CD8-positive, alpha-beta T cell (primary cell): ENCODE measurements at places on chromosomes 2 and 18.

GRCh38 chr2:46970334-46971288 lies 55.0 kb upstream of the MCFD2 start:
- DNase-seq: no peak

- no peak for DNase-seq
Measured at GRCh38 chr2:72864500-72864899, 22.7 kb upstream of the SPR start.

GRCh38 chr2:224885836-224886547 lies 156.3 kb downstream of the DOCK10 start:
- peak; percentile 18 for DNase-seq

DNA sequence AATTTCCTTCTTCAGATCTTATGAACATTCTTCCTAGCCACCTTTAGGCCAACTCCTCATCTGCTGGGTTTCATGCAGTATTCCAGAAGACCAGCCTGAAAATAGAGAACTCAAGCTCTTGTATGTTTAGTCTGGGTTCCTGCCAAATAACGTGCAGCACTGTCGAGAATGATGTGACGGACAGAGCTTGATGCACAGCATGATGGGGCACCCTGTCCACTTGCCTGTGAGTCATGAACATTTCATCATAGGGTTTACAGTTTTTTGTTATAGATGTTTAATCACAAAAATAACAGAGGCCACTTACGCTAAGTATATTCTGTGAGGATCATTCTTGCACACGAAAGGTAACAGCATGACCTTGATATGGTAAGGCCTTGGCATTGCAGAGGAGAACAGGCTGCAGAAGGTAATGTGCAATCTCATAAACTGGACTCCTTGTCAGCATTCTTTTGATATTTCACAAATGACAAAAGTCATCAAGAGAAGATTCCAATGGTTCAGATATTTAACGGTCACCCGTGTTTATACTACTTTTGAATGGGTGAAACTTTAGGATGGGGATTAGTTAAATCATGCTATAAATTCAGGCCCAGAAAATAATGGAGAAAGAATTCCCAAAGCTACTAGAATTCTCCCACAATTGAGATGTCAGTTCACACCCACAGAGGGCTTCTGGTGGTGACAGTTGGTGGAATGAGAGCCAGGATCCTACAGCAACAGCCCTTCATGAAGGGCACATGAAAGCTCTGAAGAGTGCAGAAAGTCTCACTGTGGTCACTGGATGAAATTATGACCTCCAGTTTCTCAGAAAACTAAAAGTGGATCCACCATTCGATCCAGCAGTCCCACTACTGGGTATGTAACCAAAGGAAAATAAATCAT lies 396.1 kb upstream of the RAB12 start:
- DNase-seq: no peak

- DNase-seq: no peak
Measured at GRCh38 chr2:83067947-83068346, 1391.1 kb downstream of the SUCLG1 start.

- DNase-seq: no peak
Measured at GRCh38 chr18:49708662-49709346, 104.5 kb downstream of the ACAA2 start.

DNA sequence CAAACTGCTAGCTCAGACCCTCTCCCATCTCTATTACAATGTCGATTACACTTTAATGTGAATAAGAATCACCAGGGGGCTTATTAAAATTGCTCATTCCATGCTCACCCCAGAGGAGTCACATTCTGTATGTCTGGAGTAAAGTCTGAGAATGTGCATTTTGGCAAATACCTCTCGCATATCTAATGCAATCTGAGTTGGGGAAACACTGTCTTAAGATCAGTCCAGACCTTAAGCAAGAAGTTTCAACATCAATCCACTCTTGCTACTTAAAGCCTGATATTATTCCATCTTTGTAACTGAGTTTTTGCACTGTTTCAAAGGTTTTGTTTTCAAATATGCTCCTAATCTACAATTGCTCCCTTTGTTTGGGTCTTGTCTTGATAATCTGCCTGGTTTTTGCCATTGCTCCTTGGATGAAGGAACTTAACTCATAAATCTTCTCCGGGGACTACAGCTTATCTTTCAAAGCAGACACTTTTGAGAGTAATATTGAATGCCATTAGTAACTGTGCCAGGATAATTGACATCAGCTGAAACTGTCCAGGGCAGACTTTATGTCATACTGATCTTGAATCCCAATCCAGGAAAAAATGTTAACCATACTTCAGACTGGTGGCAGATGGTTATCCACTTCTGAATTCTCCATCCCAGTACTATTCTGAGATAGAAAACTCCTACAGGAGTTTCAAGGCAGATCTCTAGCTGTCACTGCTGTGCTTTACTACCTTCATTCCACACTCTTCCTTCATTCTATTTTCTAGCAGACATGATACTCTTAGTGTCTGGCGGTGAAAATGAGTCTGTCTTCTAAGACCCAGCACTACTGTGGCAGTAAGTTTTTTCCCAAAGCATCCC lies 200.9 kb downstream of the ERBB4 start:
- no peak for DNase-seq

- no peak for DNase-seq
Measured at GRCh38 chr18:50127516-50128210, 67.3 kb downstream of the MYO5B start.

DNA sequence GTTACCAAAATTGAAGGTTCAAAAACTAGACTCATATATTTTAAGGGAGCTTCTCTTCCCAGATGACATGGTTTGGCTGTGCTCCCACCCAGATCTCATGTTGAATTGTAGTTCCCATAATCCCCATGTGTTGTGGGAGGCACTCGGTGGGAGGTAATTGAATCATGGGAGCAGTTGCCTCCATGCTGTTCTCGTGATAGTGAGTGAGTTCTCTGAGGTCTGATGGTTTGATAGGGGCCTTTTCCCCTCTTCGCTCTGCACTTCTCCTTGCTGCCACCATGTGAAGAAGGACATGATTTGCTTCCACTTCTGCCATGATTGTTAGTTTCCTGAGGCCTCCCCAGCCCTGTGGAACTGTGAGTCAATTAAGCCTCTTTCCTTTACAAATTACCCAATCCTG lies 140.1 kb downstream of the MAIP1 start:
- DNase-seq: no peak

DNA sequence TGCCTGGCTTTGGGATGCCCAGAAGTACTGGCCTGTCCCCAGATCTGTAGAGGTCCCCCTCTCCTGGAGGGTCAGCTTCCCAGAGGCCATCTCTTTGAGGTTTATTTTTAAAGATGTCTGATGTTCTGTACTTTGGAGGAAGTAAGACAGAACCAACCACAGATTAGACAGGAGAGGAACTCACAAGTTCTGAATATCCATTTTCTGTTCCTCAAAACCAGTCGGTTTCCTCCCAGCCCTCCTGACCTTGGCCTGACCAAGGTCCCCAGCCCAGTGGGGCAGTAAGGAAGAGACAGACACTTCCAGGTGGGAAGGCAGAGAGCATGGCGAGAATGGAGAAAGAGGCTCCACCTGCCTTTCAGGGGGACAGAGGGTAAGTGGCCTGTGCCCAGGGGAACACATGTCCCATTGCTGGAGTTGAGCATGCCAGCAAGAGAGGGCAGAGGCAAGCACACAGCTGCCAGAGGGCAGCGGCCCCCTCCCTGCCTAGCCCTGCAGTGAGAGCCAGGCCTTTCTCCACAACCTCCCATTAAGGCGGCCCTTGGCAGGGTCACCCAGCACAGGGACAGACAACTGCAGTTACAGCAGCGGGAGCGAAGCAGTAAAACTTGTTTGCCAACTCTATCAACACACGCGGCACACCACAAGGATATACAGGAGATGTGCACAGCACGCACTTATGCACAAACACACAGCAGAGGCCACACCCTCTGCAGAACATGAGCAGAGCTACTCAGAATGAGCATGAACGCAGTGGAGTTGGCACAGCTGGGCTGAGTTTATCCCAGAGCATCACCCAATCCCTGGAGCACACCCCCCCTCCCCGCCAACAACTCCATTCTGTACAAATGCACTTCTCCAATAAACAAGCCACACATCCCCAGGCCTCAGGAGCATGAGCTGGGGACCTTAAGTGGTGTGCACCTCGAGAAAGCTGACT lies 18.5 kb upstream of the SEMA4C start:
- DNase-seq: no peak

GRCh38 chr2:10499911-10500521 lies 51.9 kb upstream of the ODC1 start:
- no peak for DNase-seq

- no peak for DNase-seq
Measured at GRCh38 chr2:15909736-15910135, 30.6 kb upstream of the MYCN start.

- no peak for DNase-seq
Measured at GRCh38 chr2:161010503-161011015, 149.7 kb upstream of the TANK start.

DNA sequence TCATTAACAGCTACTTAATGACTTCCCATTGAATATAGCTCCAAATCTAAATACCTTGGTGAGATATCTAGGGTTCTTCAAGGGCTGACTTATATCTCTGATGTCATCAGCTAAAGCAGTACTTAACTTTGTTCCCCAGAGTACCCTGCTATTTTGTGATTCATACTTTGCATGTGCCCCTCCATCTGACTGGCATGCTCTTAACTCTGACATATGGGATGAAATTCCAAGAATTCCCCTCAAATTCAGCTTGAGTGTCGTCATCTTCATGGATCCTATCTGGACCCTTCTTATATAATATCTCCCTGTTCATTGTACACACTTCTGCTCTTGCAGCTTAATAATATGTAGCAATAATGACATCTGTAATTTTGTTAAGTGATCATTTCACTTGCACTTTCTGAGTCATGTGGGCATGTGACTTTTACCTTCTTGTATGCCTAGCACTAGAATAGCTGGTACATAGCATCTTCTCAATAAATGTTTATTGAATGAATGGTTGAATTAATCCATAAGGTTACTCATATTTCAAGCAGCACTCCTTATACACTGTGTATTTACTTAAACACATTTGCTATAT lies 172.9 kb downstream of the WDR7 start:
- no peak for DNase-seq

DNA sequence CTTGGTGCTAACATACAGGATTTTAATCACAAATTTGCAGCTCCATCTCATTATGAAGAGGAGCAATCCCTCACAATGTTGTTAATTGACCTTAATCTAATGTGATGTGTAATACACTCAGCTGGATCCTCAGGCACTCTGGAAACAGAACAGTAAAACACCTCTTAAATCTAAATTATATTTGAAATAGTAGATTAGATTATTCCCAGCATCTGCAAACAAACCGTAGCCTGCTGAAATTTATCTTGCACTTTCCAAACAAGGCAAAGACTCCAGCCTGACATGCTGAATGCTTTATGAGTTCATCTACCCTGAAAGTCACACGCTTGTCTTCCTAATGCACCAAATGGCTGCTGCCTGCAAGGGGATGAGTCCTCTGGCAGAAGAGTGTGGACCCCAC lies 402.3 kb upstream of the GYPC start:
- DNase-seq: no peak

GRCh38 chr2:183078163-183078463 lies 434 bp upstream of the DUSP19 start:
- no peak for DNase-seq

DNA sequence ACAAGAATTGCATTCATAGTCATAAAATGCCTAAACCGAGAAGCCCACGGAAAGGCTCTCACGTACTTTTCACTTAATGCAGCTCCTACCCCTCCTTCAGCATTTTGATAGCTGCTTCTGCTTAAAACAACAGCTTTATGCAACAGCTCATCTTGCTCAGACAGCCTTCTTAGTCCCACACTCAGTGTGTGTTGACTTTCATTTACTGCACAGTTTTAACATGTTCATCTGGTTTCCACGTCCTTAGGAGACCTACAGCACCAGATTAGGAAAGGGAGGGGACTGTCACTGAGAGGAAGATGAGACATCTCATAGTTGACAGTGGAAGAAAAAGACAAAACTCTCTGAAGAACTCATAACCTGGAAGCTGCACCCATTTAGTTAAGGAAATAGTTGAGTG lies 435.4 kb downstream of the SETBP1 start:
- no peak for DNase-seq

GRCh38 chr2:100832885-100833284 lies 12.9 kb downstream of the NPAS2 start:
- DNase-seq: no peak

DNA sequence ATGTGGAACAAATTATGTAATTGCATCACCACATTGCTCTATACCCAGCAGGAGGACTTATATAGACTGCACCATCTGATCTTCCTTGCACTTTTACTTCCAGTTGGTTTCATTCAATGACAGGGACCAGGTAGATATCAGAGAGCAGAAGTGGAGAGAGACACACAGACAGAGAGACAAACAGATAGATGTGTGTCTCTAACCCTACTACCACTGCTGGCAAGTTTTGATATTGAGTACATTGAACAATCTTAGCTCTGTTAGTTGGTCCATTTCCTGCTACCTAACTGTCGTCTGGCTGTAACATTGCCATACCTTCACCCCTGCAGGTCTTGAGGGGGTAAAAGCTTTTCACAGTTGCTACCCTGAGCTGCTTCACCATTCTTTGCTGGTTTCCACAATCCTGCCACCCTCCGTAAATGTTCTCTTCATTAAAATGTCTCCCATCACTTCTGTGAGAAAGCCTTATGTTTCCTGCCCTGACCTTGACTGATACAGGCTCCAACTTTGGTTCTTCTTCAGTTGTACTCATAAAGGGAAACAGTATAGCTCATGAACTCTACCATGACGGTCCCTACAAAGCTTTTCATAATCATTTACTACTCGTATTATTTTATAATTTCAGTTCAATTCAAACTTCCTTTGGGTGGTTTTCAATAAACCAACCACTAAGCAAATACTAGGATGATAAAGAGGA lies 62.3 kb upstream of the ITGA4 start:
- no peak for DNase-seq

- no peak for DNase-seq
Measured at GRCh38 chr18:8380006-8380405, 229.2 kb upstream of the RAB12 start.

- DNase-seq: no peak
Measured at GRCh38 chr18:27493182-27493581, 308.1 kb upstream of the CHST9 start.

- no peak for DNase-seq
Measured at GRCh38 chr2:96729748-96730147, 10.1 kb downstream of the LMAN2L start.
